ENCODE measurements at places on chromosomes 7 and 10. TPM values are rescaled to one million over a fixed set of nuclear protein-coding genes. Genes with fewer than 3 reads are reported as not detected.

DNA sequence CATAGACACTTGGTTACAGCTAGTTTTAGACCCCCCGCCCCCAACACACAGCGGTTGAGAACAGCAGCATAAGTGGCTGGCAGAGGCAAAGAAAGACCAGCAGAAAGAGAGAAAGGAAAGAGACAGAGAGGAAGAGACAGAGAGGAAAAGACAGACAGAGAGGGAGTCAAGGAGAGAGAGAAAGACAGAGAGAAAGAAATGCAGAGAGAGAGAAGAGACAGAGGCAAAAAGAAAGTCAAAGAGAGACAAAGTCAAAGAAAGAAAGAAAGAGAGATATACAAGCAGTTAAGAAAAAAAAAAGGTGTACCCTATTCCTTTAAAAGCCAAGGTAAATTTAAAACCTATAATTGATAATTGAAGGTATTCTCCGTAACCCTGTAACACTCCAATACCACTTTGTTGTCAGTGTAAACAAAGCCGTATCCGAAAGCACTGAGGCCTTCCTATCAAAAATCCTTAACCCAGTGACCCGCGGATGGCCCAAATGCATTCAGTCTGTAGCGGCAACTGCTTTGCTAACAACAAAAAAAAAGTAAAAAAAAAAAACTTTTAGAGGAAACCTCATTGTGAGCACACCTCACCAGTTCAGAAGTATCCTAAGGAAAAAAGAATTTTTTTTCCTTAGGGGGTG is 11.9 kb upstream of the SLC12A9 start:
- no peak for DNase-seq

GRCh38 chr10:127690176-127690835 is 46.7 kb upstream of the FOXI2 start:
- DNase-seq: no peak

GRCh38 chr7:28815928-28816373 is 142.2 kb downstream of the TRIL start:
- no peak for DNase-seq

GRCh38 chr7:23246555-23246954 is at the start of gene GPNMB:
TSS of gene GPNMB (plus strand) at chr7:23246775. CDS start at chr7:23246858, 83 bp downstream.
- no peak for DNase-seq

- no peak for DNase-seq
Observed at GRCh38 chr10:43128958-43129706, 9.1 kb upstream of the CSGALNACT2 start.

DNA sequence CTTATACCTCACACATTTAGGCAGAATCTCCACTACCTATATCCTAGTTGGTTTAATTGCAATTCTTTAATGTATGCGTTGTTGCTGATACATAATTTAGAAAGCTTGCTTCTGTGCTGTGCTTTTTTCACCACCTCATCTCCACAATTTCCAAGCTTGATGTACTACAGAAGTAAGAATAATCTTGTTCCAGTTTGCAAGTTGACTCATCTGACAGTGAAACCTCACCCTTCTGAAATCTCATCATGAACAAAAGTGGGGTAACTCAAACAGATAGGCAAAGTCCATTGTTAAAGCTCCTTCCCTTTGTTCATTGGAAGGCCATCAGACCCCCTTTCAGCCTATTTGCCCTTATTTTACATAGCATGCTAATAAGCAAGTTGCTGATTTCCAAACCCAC is 13.6 kb downstream of the EIF4EBP2 start:
- DNase-seq: no peak

DNA sequence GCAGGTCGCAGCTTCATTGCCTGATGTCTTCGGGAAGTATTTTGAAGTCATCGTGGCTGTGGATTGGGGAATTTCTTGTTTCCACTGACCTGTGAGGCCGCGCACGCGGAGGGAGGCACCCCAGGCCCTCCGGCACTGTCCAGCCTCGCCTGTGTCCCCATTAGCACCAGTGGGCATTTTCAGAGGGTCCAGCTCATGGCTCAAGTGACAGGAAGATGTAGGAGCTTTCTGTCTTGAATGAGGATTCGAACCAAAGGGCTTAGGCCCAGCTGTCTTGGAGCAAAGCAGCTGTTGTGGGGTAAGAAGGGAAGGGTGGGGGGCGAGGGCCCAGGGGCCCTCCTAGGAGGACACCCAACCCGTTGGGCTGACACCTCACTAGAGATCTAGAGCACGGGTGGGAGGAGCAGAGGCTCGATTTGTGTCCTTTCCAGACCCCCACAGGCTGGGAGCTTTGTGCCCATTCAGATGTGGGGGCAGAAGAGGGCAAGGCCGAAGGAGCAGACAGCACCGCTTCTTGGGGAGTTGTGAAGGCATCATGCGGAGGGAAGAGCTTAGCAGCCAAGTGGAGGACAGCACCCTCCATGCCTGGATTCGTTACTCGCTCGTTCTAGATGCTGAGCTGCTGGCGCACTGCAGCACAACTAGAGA is 914 bp downstream of the ZNF37A start:
- DNase-seq: no peak

The MOGAT3 gene
- total RNA-seq: not detected

DNA sequence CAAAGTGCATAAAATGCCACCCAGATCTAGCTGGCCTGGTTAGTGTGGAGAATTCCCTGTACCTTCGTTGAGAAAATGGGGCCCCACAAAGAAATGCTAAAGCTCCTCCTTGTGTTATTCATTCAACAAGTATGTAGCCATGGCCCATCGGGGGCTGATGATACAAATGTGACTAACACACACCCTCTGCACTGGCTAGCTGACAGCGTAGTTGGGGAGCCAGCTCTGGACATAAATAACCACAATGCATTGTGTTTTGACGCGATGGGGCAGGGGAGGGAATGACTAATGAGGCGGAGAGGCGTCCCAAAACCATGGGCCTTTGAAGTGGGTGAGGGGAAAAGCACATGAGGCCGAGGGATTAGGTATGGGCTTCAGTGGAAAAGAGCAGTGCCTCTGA is 28.2 kb upstream of the ASL start:
- DNase-seq: no peak

DNA sequence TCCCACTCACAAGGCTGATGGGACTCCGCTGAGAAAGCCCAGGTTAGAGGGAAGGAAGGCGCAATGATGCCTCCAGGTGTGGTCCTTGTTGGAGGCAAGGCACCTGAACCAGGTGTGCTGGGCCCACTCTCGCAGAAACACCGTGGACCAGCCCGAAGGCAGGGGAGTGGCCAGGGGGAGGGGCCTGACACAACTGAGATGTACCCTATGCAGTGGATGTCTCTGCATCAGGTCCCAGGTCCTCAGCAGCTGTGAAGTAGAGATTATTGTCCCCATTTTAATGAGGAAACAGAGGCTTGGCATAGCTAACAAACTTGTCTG is 32.0 kb downstream of the GBX1 start:
- DNase-seq: no peak

The TBX20 gene
- total RNA-seq: not detected

- DNase-seq: no peak
Observed at GRCh38 chr7:50838675-50839377, 56.1 kb upstream of the GRB10 start.

The CD36 gene
- 2,312 TPM for total RNA-seq

The COL1A2 gene
- 155 TPM for total RNA-seq

The EPDR1 gene
- 35.6 TPM for total RNA-seq

The MKRN1 gene
- total RNA-seq: 57.1 TPM

The ELMO1 gene
- 70.1 TPM for total RNA-seq

- no peak for DNase-seq
Observed at GRCh38 chr7:43698460-43699255, 30.7 kb downstream of the COA1 start.

- no peak for DNase-seq
Observed at GRCh38 chr10:59037018-59037389, 139.4 kb upstream of the PHYHIPL start.

The CDK14 gene
- 40.3 TPM for total RNA-seq

DNA sequence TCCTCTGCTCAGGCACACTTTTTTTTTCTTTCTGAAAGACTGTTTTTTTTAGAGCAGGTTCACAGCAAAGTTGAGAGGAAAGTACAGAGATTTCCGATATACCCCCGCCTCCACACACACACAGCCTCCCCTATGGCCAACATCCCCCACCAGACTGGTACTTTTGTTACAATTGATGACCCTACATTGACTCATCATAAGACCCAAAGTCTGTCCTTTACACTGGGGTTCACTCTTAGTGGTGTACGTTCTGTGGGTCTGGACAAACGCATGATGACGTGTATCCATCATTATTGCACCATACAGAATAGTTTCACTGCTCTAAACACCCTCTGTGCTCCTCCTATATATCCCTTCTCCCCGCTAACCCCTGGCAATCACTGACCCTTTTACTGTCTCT is 107.7 kb downstream of the RBM20 start:
- no peak for DNase-seq

The SFTPA1 gene
- total RNA-seq: not detected

- peak; percentile 50 for DNase-seq
Observed at GRCh38 chr7:55593515-55594318, 21.4 kb upstream of the VOPP1 start.

The BTBD16 gene
- total RNA-seq: not detected

The FGL2 gene
- 31.3 TPM for total RNA-seq

DNA sequence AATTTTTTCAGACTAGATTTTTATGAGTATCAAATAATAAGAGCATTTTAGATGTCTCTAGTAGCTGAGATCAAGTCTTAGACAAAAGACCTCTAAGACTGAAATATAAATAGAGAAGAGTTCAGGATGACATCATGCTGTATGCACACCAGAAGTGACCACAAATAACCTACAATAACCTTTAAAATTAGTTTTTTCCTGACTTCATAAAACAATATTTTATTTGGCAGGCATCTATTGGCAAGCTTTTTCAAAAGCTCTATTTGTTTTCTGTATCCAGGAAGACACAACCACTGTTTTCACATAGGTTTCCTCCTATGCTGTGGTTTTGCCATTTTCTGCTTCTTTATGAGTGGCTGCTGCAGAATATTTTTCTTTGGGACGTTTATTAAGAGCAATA is 359.1 kb downstream of the CRPPA start:
- no peak for DNase-seq

- no peak for DNase-seq
Observed at GRCh38 chr7:38321515-38321944, 48.1 kb upstream of the TARP start.

The PRPS1L1 gene
- not detected for total RNA-seq

DNA sequence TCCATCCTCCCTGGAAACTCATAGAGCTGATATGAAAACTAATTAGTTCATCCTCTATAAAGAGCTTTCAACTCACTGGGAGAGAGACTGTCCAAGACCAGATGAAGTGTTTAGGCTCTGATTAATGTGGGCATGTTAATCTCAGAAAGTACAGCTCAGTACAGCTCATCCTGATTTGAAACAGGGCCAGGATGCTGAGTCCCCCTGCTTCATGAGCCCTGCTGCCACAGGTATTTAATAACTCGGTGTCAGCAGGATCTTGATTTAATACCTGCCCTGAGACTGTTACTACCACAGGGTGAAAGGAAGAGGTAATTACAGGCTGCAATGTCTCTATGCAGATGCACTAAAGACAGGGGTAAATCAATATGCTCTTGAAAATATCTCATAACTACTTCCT is 10.8 kb downstream of the LMOD2 start:
- DNase-seq: no peak

DNA sequence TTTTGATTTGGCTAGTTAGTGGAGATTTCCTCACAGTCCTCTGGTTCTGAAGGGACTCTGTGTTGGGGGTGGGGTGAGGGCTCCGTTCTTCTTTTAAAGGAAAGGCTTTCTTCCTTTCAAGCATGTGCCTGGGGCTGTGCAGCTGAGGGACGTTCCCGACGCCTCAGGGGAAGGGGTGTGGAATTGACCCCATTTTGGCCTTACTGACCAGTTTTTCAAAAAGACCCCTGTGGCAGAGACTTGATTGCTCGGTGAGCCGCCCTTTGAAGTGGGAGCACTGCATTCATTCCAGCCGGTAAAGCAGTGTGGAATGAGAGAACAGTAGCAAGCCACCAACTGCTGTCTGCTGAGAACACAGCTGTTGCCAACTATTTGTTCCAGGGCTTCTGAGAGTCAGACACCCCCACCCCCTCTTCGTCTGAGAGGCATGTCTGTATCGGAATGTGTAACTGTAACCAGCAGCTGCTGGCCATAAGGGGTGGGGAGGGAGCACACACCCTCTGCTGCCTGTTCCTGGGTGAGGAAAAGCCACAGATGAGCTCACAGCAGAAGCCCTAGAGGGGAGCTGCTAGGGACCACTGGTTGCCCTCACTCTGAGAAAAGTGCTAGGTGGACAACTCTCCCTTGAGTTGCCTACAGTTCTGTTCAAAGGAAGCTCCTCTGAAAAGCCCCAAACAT is 33.2 kb downstream of the WBP1L start:
- DNase-seq: no peak

The PRKRIP1 gene
- 29.9 TPM for total RNA-seq

GRCh38 chr10:12269056-12269455 is 73.1 kb downstream of the CDC123 start:
- no peak for DNase-seq

DNA sequence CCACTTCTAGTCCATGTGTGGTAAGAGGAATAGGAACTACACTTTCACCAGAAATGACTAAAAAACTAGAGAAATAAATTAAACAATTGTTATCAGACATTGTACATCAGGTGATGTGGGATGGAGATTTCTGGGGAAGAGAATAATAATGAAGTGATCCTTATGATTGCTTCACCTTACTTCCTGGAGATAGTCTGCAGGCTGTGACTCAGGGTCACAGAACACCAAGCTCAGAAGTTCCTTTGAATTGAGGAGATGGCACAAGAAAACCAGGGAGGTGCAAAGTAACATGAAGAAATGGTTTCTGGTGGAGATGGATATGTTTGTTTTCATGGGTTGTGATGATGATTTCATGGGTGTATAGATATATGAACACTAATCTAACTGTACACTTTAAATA is 44.5 kb downstream of the ZWINT start:
- DNase-seq: no peak

DNA sequence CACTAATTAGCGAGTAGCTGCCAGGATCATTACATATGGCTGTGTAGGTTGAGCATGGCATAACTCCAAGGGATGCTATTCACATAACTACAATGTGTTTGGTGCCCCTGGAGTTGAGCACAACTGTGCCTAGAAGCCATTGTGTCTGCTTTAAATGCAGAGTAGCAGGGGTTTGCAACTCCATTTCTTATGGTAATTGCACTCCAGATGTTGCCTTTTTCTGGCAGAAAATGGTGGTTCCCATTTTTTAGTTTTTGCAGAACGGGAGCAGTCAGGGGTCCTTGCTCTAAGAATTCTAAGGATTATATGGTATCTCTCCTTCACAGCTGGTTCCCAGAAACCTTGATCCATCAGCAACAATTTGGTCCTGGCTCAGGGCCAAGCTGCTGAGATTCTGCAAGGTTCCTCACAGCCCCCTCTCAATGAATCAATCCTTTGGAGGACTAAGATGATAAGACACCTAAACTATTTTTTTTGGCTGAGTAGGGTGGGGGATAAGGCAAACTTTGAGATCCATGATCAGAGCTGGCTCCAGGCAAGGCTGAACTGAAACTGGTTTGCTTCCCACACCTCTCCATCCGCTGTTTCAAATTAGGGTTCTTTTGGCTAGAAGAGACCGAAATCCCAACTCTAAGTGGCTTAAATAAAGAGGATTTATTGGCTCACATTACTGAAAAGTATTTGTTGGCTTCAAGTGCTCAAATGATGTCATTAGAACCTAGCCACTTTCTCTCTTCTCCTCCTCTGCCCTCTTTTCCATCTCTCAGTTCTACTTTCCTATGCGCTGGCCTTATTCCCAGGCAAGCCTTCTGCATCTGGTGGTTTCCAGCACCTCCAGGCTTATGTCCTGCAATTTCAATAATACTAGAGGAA is 97.5 kb upstream of the CCDC6 start:
- DNase-seq: no peak

- no peak for DNase-seq
Observed at GRCh38 chr10:35467186-35467585, 130.9 kb downstream of the CCNY start.

- no peak for DNase-seq
Observed at GRCh38 chr10:130717083-130717482, 580.9 kb downstream of the GLRX3 start.

- no peak for DNase-seq
Observed at GRCh38 chr7:105297985-105298384, 90.7 kb downstream of the SRPK2 start.
